ENCODE measurements at places on chromosomes 2 and 18. TPM values are rescaled to one million over a fixed set of nuclear protein-coding genes. Genes with fewer than 3 reads are reported as not detected.

APCDD1 gene
- 27.9 TPM for total RNA-seq

NETO1 gene
- total RNA-seq: 0.53 TPM

SERPINB12 gene
- not detected for total RNA-seq

SLC23A3 gene
- total RNA-seq: 0.37 TPM

CDC42EP3 gene
- total RNA-seq: 125 TPM

DNAH6 gene
- 0.09 TPM for total RNA-seq

CCBE1 gene
- 0.69 TPM for total RNA-seq

FIGN gene
- 14.8 TPM for total RNA-seq

CPS1 gene
- 1.8 TPM for total RNA-seq

FTCDNL1 gene
- total RNA-seq: 1.2 TPM

NGEF gene
- 0.57 TPM for total RNA-seq

COL5A2 gene
- 7.8 TPM for total RNA-seq

SCN9A gene
- total RNA-seq: 0.94 TPM

KLHL41 gene
- 112 TPM for total RNA-seq

PROC gene
- not detected for total RNA-seq

PDE11A gene
- total RNA-seq: 2.3 TPM

IL36A gene
- not detected for total RNA-seq

CPO gene
- 0.67 TPM for total RNA-seq

GRB14 gene
- 13.7 TPM for total RNA-seq

ATP6V1B1 gene
- not detected for total RNA-seq

UCN gene
- 1.1 TPM for total RNA-seq

TGFA gene
- 1.1 TPM for total RNA-seq

ARL6IP6 gene
- total RNA-seq: 6.3 TPM

RFX8 gene
- not detected for total RNA-seq

LTBP1 gene
- total RNA-seq: 102 TPM

MAL gene
- 8.4 TPM for total RNA-seq

GPAT2 gene
- 20.2 TPM for total RNA-seq
